ENCODE measurements at places on chromosomes 2 and 18. TPM values are rescaled to one million over a fixed set of nuclear protein-coding genes. Genes with fewer than 3 reads are reported as not detected.
A peak's percentile ranks its signal among the peaks of the same experiment; 100 is the strongest.

Gene OTOS
- polyA plus RNA-seq = not detected

DNA sequence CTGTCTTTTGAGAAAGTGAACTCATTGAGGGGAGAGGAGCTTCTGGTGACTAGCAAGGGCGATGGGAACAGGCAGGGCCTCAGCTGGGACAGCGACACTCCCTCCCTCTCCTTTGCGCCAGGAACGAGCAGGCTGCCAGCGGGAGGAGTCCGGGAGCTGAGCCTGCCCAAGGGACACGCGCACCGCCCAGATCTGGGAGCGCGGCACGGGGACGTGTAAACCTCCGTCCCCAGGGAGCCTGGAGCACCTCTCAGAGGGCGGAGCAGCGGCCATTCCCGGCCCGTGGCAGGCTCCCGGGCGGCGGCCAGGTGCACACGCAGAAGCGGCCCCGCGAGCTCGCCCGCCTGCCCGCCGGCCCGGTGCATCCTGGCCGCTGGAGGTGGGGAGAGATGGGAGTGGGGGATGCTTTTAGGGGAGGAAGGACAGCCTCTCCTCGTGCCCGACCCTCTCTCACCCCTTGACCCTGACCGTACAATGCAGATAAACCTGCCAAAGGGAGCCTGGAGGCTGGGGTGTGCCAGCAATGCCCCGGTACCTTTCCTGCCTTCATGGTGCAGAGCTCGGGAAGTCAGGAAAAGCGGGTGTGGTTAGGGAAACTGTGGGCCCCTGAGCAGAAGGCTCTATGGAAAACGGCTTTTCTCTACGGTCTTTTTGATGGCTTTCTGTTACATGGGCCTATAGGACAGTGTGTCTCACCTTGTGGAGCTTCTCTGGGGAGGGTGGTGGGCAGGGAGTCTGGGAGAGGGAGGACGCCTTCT is 2.2 kb downstream of the AQP4 start:
- peak; percentile 44 for DNase-seq

Gene ST8SIA5
- 0.48 TPM for polyA plus RNA-seq

GRCh38 chr18:11784674-11785304 is 66.4 kb upstream of the CHMP1B start:
- no peak for DNase-seq

- no peak for DNase-seq
These were observed 89.4 kb upstream of the TACR1 start for GRCh38 chr2:75288760-75289159.

GRCh38 chr2:36915627-36916026 is 50.7 kb downstream of the STRN start:
- DNase-seq = no peak

- DNase-seq = no peak
These were observed 68.8 kb upstream of the CDC42EP3 start for GRCh38 chr2:37740164-37740739.

DNA sequence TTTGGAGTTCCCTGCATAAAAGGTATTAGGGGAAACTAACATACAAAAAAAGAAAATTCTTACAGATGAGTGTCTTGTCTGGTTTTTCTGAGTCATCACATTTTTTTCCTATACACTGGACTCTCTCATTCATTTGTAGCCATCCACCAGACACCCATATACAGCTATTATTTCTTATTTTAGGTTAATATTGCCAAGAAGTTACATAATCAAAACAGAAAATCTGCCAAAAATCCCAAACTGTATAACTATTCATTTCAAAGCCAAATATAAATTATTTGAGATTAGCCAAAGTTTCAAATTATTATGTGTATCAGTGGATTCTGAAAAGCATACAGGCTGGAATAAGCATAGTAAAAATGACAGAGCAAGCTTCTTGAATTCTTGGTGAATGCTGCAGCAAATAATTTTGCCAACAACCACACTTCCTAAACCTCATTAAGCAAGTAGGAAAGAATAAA is 191.2 kb downstream of the NCKAP5 start:
- peak; percentile 20 for DNase-seq

- DNase-seq = no peak
These were observed 194.6 kb downstream of the GLI2 start for GRCh38 chr2:120930236-120930635.

DNA sequence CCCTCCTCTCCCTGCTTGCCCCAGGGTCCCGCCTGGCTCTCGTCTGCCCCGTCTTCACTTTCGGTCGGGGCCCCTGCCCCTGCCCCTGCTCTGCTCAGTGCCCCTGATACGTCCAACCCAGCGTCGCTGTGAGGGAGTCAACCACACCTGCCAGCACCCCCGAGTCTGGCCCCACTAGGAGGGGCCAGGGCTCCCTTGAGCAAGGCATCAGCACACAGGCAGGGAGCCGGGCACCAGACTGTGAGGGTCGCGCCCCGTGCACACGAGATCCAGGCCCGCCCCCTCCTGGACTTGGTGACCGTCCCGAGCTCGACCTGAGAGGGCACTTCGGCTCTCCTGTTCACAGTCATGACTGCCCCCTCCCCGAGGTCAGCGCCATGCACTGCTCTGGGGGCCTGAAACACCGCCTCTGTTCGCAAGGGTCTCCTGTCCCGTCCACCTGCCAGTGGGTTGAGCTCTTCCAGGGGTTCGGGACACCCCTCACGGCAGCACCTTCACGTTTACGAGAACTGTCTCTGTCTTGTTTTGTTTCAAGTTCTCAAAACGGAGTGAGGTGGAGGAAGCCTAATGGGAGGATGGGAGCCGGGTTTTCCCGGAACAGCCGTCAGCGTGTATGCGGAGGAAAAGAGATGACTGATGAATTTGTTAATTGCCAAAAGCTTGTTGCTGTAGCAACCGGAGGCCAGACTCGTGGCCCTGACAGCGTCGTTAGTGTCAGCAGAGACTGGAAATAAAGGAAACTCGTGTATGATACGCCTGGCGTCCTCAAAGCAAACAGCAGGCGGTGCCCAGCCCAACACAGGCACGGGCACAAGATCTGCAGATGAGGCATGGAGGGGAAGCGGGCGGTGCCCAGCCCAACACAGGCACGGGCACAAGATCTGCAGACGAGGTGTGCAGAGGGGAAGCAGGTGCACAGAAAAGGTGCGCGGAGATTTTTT is 48.2 kb upstream of the KCNG2 start:
- peak; percentile 27 for DNase-seq

DNA sequence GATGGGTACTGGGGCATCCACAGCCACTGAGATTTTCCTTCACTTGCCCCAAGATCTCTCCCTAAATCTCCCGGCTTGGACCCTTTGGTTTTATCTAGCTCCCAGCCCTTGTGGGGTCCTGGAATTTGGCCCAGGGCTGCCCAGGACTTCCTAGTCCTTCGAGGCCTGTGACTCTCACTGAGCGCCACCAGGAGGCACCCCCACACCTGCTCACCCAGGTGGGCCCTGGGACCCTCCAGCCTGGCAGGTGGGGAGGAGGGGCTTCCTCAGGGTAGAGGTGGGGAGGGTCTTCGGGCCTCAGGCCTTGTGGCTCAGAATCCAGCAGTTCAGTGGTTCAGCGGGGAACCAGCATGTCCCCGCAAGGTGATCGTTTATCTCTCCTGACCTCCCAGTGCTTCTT is 11.9 kb upstream of the PRSS56 start:
- DNase-seq = no peak

Gene ZNF385B
- 6.1 TPM for polyA plus RNA-seq

- DNase-seq = no peak
These were observed 11.0 kb downstream of the SLC3A1 start for GRCh38 chr2:44286119-44286883.

DNA sequence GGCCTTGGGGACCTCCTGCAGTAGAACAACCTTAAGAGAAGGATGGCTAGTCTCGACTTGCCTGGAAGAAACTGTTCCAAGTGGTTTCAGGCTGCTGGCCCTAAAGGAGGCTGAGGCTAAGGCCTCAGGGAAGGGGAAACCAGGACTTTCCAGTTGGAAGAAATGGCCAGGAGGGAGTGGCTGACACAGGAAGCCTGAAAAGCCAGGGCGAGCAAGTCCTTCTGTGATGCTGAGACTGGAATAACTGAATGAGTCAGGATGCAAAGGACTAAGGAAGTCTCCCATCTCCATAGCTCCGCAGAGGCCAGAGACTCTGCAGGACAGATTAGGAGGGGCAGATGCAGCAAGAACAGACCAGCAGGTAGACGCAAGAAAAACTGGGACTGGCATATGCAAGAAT is 7.4 kb downstream of the HTRA2 start:
- DNase-seq = no peak

Gene APOB
- polyA plus RNA-seq = 0.03 TPM

DNA sequence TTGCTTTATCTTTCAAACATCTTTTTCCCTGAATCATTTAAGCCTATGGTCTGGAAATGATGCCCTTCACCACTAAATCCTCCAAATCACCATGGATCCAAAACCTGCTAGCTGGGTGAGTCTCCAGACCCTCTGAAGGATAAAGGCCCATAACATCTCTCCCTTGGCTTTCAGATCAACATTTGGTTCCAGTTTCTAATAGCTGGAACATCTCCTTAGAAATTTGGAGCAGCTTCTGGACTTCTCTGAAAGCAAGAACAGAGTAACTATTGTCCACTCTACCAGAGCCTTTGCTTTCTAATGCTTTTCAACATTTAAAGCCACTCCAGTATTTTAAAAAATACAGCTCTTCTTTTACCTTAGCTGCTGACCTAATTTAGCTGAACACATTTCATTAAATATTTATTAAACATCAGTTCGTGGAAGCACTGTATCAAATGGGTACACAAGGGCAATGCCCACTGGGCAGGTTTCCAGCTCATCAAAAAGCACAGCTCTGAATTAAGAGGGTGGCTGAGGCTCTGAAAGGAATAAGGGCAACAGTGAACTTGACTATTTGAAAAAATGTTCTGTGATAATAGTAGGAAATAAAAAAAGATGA is 75.3 kb downstream of the GALNT3 start:
- DNase-seq = no peak

DNA sequence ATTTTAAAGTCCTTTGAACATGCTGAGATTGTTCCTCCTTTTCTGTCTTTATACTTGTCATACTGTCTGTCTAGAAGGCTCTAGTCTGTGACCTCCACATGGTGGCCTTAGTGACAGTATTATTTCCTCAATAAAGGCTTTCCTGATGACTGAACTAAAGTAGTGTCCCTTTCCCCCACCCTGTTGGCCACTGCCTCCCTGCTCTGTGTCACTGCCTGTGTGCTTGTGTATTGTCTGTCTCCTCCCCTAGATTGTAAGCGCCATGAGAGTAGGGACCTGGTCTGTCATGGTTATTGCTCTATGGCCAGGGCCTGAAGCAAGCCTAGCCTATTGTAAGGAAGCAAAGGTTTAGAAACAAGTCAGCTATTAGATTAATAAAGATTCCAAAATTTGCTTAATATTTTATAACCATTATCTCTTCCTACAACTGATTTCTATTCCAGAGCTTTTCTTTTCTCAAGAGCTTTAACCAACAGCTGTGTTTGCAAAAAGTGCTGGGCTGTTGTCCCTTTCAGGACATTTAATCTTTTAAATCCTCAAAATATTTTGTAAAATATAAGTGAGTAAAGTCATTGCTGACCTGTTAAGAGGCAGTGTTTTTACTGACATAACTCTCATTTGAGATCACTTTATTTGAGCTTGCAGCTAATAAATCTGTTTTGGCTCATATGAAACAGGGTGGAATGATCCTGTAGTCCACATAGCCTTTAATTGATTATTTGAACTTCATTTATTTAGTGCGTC is 35.5 kb downstream of the DIS3L2 start:
- DNase-seq = no peak

- DNase-seq = no peak
These were observed 51.0 kb upstream of the EML4 start for GRCh38 chr2:42117923-42118753.

GRCh38 chr2:236236559-236237452 is 27.4 kb downstream of the ASB18 start:
- DNase-seq = no peak

DNA sequence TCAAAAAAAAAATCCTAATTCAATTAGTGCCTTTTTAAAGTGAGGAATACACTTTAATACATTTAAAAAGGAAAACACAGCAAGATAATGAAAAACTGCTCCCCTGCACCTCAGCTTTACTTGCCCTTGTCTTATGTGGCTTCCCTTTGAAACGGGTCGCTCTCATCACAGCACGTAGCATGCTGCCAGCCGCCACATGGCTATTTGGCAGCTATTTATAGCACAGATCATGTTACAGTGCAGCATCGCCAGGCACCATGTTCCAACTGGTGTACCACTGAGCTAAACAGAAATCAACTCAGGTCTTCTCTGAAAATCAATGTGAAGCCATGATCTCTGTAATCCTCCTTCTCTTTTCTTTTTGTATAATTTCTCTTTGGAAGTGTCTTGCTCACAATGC is 65.1 kb downstream of the TMEM182 start:
- peak; percentile 49 for DNase-seq

DNA sequence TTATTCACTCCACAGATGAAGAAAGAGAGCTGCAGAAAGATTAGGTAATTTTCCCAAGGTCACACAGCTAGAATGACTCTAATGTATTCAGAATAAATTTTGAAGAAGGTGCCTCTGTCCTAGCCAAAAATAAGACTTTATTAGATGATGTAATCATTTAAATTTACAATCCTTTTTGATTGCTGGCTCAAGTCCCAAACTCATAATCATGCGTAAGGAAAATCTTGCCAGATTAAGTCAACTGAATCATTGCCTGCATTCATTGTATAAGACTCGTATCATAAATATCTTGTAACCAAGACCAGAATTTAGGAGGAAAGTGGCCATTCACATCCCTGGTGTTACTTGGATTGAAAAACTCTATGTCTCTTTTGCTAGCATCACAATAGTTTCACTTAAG is 53.1 kb upstream of the STK39 start:
- no peak for DNase-seq

Gene DOK6
- 7.6 TPM for polyA plus RNA-seq

Gene DNAH7
- polyA plus RNA-seq = 5.0 TPM

Gene CHRND
- polyA plus RNA-seq = not detected

Gene SLC23A3
- 3.9 TPM for polyA plus RNA-seq

- no peak for DNase-seq
These were observed 4.7 kb upstream of the IL1RL2 start for GRCh38 chr2:102181919-102182635.

- no peak for DNase-seq
These were observed 189.8 kb downstream of the SNTG2 start for GRCh38 chr2:1140389-1141003.

- no peak for DNase-seq
These were observed 738.4 kb downstream of the RNF144A start for GRCh38 chr2:7655629-7656028.

Gene LOXHD1
- 1.8 TPM for polyA plus RNA-seq

All from right lung (tissue), 10 donors.